ENCODE measurements at places on chromosomes 11 and 22.

GRCh38 chr22:46079861-46080821 is 70.2 kb upstream of the PPARA start:
- peak; percentile 90 for DNase-seq

DNA sequence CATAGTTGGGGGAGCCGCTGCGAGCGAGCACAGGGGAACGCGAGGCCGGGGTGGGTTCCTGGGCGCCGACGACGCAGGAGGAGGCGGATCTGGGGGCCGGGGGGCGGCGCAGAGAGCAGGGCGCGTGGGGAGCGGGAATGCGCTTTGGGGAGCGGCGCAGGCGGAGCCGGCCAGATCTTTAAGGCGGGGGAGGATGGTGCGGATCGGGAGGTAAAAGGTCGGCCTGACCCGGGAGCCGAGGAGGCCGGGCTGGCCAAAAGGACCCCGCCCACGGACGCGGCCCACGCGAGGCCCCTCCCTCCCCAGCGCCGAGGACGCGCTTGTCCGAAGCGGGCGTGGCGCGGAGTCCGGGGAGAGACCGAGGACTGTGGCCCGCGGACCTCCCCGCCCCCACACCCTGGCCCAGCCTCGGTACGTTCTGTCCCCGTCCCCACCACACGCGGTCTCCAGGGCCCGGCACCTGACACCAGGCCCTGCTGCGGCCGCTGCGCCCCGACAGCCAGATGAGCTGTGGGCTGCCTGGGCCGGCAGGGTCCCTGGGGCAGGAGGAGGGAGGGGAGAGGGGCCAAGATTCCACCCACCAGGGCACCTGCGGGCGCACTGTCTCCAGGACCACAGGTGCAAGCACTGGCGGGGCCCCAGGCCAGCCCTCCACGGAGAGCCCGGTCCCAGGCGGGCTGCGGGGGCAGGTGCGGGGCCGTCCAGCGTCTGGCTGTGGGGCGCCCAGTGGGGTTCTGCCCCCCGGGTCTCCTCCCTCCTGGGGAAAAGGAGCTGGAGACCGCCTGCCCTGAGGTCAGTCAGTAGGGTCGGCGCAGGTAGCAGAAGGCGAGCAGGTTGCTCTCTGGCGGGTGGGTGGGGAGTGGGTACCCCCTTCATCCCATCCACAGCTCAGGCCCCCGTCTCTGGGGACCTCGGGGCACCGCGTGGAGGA is 10.9 kb downstream of the PIM3 start:
- DNase-seq: peak; percentile 86

DNA sequence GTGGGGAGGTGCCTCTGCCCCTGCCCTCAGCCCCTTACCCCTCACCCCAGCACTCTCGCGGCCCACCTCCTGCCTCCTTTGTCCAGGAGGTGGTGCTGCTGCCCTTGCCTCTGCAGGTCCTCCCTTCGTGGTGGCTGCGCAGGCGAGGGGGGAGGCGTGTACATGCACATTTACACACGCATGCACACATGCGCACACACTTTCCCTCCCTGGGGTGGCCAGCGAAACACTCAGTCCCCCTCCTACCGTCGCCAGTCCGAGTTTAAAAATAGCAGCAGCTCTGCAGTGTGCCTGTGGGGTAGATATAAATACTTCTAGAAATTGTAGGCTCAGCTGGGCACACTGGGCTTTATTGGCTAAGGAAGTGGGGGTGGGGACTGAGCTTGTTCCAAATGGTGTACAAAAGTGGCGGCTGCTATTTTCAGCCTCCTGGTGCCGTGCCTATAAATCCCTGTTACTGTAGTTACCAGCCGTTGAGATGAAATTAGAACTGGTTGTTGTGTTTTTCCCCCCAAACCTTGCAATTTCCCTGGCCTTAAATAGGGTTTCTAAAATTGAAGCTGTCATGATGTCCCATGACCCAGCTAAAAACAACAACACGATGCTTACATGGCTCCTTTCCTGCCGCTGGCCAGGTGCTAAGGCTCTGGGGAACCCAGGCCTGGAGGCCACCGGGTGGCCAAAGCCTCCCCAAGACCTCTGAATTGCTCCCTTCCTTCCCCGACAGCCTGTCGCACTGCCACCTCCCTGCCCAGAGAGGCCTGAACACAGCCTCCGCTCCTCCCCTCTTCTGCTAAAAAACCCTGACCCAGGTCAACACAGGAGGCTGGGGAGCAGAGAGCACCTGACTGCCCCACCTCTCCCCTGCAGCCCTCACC is 12.4 kb downstream of the PICK1 start:
- peak; percentile 83 for DNase-seq

DNA sequence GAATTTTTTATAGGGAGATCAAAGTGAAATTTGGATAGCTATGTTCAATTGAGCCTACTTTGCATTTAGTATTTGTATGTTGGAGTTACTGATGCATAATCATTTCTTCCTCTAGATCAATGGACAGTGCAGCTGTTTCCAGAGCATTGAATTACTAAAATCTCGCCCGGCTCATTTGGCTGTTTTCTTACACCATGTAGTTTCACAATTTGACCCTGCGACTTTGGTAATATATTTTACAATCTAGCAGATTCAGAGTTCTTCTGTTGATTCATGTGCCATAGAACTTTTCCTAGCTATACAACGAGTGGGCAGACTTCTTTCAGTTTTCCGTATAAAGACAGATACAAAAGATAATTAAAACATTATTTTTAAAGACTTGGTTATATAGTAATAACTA is 70.0 kb upstream of the GRIK4 start:
- no peak for DNase-seq

- no peak for DNase-seq
These were observed 99.3 kb upstream of the RRM1 start for GRCh38 chr11:3995307-3995706.

GRCh38 chr11:129960216-129961214 is 42.1 kb downstream of the PRDM10 start:
- peak; percentile 82 for DNase-seq

- no peak for DNase-seq
These were observed 4.3 kb downstream of the SMARCB1 start for GRCh38 chr22:23790819-23791737.

GRCh38 chr11:117936973-117937372 is 7.8 kb upstream of the TMPRSS13 start:
- DNase-seq: no peak

GRCh38 chr11:44998051-44998450 is 47.4 kb upstream of the TP53I11 start:
- DNase-seq: no peak

DNA sequence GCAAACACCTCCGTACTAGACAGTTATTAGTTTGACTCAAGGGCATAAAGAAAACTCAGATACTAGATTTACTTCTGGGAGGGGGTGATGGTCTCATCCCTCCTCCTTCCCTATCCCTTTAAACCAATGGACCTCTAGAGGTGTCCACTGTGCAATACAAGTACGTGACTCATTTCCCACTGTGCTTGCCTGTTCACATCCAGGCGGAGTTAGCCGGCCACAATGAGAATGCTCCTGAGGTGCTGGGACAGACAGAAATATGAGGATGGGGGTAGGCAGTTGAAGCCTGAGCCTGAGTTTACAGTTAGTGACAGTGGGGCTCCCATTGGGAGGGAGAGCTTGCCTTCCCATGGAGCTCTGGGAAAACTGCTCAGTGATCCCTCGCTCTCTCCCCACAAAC is 8.4 kb upstream of the PMM1 start:
- peak; percentile 80 for DNase-seq

DNA sequence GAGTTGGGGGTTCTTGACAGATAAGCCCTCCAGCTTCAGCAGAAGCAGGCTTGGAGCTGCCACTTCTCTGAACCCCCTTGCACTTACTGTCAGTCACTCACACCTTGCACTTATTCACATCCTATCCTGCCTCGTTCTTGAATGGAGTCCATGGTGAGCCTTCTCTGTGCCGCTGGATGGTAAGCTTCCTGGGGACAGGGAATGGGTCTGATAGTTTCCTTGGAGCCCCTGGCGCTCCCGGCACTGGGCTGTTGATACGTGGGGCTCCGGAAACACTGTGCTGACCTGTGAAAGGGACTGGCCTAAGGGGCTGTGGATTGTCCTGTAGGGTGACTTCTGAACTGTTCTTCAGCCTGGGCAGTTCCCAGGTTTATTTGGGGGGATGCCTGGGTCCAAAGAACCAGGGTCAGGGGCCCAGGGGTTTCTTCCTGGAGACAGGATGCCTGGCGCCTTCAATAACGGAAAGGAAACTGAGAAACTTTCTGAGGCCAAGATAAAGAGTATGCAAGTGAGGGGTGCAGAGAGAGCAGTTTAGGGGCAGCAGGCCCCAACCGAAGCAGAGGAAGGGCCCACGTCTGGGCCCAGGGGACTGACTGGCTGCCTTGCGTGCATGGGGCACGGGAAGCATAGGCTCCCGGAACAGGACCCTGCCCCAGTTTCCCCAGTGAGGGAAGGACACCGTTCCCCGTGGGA is 709 bp upstream of the ST3GAL4 start:
- DNase-seq: no peak

- no peak for DNase-seq
These were observed 1283.5 kb upstream of the TENM4 start for GRCh38 chr11:80724366-80724765.

- DNase-seq: no peak
These were observed 2.5 kb downstream of the FAM227A start for GRCh38 chr22:38653741-38654140.

DNA sequence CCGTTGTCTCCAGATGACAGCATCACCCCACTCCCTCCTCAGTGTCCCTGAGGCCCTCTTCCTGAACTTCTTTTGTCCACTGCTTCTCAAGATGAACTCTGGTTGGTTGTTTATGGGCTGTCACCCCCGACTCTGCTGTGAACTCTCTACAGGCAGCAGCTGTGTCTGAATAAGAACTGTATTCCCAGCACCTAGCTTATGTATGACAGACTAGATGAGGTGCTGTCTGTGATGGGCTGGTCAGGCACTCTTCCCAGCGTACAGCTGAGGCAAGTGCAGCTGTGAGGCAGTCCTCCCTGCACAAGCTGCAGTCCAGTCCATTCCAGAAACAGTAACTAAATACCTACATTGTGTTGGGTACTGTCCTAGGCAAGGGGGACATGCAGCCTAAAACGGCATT is 111.4 kb upstream of the PITPNB start:
- no peak for DNase-seq

- peak; percentile 76 for DNase-seq
These were observed 566.2 kb downstream of the TBC1D22A start for GRCh38 chr22:47328550-47329243.

- no peak for DNase-seq
These were observed 7.6 kb downstream of the RNH1 start for GRCh38 chr11:499201-500076.

GRCh38 chr22:19631899-19632667 is 82.2 kb upstream of the SEPTIN5 start:
- DNase-seq: peak; percentile 53

DNA sequence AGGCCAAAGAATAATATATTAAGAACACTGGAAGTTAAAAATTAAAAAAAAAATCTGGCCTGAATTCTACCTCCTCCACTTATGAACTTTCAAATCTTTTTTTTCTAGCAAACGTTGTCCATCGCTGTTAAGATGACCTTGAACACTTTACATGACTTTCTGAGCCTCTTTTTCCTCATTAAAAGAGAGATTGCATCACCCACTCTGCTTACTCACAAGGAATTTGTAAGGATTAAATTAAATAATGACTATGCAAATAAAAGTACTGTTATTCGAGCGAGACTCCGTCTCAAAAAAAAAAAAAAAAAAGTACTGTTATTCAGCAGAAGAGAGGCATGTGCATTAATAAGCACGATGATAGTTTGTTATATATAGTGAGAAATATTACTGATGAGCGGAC is 285.1 kb upstream of the CCDC90B start:
- peak; percentile 5 for DNase-seq

- no peak for DNase-seq
These were observed 42.2 kb downstream of the FLI1 start for GRCh38 chr11:128735935-128736605.

DNA sequence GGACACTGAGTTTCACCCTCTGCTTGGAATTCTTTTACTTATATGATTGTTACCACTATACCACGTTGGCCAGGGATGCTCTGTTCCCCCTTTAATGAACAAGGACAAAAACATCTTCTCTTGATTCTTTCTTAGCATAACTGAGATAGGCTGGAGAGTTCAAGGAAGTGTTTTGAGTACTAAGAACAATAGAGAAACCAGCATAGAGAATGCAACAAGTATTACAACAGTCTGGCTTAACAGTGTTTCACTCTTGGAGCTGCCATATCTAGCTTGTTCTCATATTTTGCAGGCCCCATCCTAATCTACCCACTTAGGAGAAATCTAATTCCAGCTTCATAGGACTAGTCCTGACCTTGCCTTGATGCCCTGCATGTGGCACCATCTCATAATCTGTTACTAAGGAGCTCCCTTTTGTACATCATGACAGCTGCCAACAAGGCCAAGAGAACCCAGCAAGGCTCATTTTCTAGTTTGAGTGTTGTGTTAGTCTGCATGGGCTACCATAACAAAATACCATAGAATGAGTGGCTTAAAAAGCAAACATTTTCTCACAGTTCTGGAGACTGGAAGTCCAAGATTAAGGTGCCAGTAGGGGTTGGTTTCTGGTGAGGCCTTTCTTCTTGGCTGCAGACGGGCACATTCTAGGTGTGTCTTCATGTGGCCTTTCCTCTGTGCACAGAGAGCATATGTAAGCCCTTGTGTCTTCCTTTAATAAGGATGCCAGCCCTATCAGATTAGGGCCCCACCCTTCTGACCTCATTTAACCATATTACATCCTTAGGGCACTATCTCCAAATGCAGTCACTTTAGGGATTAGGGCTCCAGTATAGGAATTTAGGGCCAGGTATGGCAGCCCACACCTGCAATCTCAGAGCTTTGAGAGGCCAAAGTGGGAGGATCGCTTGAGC is 37.8 kb downstream of the PACS1 start:
- no peak for DNase-seq

DNA sequence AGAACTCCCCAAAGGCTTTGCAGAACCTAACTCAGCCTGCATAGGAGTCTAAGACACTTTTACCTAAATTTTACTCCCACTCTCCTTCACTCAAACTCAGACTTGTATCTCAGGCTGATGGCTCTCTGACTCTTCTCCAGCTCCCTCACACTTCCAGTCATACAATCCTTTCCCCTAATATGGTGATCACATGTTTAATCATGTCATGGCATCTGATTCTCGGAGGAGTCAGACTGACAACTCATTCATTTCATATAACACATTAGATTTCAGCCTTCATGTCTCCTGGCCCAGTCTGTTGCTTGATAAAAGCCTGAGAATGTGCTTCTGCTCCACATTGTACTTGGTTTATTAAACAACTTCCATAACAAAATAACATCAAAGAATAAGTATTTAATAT is 1503.9 kb upstream of the TENM4 start:
- DNase-seq: no peak

DNA sequence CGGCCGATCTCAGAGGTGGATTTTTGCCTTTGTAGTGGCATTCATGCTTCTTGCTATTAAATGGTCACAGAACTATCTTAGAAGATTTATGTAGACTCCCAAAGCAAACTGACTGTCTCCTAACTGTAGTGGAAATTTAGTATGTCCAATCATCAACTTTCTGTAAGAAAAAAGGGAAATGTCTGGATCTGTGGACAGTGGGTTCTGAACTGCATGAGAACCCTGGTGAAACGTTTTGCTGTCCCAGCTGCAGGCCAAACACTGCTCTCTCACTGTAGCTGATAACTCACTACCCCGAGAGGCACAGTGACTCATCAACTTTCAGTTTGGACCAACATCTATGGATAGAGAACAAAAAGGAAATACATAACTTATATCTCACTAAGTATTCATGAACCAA is 387.1 kb downstream of the SOX6 start:
- peak; percentile 60 for DNase-seq

- DNase-seq: no peak
These were observed 44.8 kb downstream of the SMIM38 start for GRCh38 chr11:69200331-69201065.

- peak; percentile 91 for DNase-seq
These were observed 8.7 kb upstream of the C1QTNF6 start for GRCh38 chr22:37196539-37197450.

- no peak for DNase-seq
These were observed at the start of gene PRODH for GRCh38 chr22:18935889-18936529. Gene PRODH (minus strand): TSS chr22:18936293. CDS start chr22:18936287, 6 bp downstream.

- DNase-seq: peak; percentile 90
These were observed 19.3 kb downstream of the SCARF2 start for GRCh38 chr22:20418211-20418788.

Measured in AG08396 (cell line).